ENCODE measurements at places on chromosomes 12 and 14. TPM values are rescaled to one million over a fixed set of nuclear protein-coding genes. Genes with fewer than 3 reads are reported as not detected.

KLRG1 gene
- 3.9 TPM for total RNA-seq

PPP4R4 gene
- not detected for total RNA-seq

NFE2 gene
- not detected for total RNA-seq

SAMD4A gene
- total RNA-seq = 13.7 TPM

KLRK1 gene
- 0.84 TPM for total RNA-seq
